H54 (cell line): ENCODE measurements at places on chromosomes 3 and 15.

DNA sequence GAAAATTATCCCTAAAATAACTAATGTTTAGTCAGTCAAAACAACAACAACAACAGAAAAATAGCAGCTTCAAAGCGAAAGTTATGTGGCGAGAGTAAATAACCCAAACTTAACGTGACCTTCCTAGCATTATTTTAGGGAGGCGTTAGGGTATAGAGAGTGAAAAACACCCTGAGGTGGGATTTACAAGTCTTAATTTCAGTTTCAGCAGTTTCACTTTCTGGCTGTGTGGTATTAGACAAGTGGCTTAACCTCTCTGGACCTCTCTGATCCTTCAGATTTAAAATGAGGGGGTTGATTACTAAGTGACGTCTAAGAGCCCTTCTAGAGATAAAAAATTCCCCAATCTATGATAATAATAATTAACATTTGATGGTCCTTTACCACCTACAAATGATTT lies 291.2 kb downstream of the ZBTB20 start:
- DNase-seq, result no peak

GRCh38 chr3:71690341-71690841 lies 34.8 kb downstream of the EIF4E3 start:
- DNase-seq, result no peak

GRCh38 chr3:100779480-100779879 lies 70.2 kb downstream of the TFG start:
- DNase-seq, result no peak

- DNase-seq, result no peak
These were observed 106.3 kb upstream of the MME start for GRCh38 chr3:154973851-154974250.

- no peak for DNase-seq
These were observed 83.8 kb upstream of the SUCLG2 start for GRCh38 chr3:67737906-67738865.

GRCh38 chr3:111246967-111247760 lies 175.5 kb downstream of the NECTIN3 start:
- peak; percentile 21 for DNase-seq

- DNase-seq, result no peak
These were observed 99.4 kb upstream of the KLF13 start for GRCh38 chr15:31227235-31227634.

- DNase-seq, result no peak
These were observed 107.4 kb downstream of the APBA2 start for GRCh38 chr15:28993051-28993719.

DNA sequence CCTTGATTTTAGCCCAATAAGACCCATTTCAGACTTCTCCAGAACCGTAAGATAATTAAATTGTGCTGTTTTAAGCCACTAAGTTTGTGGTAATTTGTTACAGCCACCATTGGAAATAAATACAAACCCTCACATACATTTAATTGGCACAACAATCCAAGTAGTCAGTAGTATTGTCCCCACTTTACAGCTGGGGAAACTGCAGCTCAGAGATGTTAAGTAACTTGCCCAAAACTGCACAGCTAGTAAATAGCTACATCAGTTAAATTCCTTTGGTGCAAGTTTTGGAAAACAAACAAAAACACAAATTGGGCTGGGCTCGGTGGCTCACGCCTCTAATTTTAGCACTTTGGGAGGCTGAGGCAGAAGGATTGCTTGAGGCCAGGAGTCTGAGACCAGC lies 13.3 kb upstream of the IREB2 start:
- no peak for DNase-seq

GRCh38 chr3:30554317-30554690 lies 52.1 kb upstream of the TGFBR2 start:
- no peak for DNase-seq

- no peak for DNase-seq
These were observed 615.7 kb upstream of the UBE2E2 start for GRCh38 chr3:22587446-22587845.

GRCh38 chr3:37163262-37164015 lies 10.9 kb downstream of the LRRFIP2 start:
- no peak for DNase-seq

GRCh38 chr15:62066663-62067447 lies at the start of gene C2CD4A:
Gene C2CD4A (plus strand): TSS chr15:62066977. CDS start chr15:62067614, 637 bp downstream.
- no peak for DNase-seq

DNA sequence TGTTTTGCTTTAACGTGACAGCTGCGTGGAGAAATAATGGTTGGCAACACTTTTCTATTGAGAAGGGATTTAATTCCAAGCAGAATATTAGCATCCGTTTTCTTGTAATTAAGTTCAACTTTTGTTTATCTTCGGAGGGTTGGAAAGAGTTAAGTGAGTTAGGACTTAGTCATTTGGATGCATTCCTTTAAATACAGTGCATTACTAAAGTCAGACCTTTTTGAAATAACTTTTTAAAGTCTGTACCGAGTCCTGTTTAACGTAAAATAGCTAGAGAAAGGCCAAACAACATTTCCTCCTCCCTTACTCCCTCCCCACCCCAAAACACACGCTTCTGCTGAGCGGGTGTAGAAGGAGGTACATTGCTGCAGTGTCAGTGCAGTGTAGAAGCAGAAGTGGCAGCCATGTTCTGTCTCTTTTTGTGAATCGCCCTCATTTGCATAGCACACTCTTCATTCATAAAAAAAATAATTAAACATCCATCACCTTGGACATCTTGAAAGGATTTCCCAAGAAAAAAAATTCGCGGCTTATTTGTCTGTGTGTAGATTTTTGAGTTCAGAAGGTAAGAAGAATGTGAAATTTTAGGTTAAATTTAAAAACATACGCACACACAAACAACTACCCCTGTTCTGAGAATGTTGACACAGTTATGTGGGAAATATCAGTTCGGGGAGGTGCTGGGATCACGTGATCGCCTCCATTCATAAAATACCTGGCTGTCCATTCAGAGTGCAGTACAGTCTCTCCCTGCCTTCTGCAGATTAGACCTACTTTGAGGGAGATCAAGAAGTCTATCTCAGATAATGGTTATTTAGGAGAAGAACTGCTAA lies 1.6 kb downstream of the SPRED1 start:
- DNase-seq, result no peak

DNA sequence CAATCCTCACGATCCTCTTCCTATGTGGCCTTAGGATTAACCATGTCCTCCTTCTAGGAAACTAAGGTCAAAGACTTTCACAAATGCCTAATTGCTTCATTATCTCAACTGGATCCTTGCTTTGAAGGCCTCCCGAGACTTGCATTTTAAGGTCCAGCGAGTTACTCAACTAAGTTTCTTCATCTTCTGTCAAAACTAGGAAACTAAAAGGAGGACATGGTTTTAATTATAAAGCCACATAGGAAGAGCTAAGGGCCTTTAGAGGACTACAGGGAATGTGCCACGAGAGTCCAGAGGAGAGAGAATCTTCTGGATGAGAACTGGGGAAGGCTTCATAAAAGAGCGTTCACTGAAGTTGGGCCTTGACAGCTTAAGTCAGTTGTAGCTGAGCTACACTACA lies 87.8 kb upstream of the LPP start:
- DNase-seq, result no peak

GRCh38 chr3:59963676-59964075 lies 913.9 kb upstream of the CFAP20DC start:
- DNase-seq, result no peak

DNA sequence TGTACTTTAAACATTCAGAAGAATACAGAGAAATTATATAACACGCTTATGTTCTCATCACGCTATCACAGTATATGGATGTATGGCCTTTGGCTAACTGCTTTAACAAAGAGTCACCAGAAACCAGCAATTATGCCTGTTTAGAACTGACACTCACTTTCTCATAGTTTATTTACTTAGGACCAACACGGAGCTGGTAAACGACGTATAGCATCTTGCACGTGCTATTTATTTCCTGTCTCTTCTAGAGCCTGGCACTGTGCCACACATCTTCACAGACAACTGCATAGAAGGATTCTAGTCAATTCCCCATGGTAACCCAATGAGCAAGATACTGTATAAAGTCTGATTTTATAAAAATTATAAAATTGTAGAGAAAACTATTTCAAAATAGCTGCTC lies 43.6 kb downstream of the TBC1D2B start:
- DNase-seq, result no peak

DNA sequence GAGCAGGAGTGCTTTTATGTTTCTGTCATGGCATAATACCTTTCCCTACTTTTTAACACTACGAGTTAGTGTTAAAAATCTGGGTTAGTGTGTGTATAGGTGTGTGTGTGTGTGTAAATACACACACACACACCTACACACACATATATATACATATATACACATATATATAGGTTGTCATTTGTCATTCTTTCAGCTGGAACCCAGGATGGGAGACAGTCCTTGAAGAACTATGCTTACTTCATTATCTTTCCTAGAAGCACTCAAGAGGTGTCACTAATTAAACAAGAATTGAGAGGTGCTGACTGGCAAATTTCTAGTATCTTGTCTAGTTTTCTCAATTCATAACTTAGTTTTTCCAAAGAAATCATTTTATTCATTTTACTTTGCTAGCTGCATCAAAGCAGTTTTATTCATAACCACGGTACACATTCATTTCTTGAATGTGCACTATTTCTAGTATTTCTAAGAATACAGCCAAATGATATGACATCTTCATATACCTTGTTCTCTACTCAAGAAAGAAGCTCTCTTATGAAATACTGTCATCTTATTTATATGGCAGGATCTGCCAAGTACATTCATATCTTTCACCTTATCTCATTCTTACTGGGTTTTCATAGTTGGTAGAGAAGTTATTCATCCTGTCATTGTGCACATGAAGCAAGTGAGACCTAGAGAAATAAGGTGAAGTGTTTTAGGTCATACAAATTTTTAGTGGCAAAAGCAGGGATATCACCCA lies 46.6 kb downstream of the ISL2 start:
- no peak for DNase-seq

- no peak for DNase-seq
These were observed 620 bp upstream of the ANP32A start for GRCh38 chr15:68821190-68821840.

GRCh38 chr15:52093539-52094510 lies 18.8 kb downstream of the BCL2L10 start:
- peak; percentile 29 for DNase-seq

GRCh38 chr15:68210821-68211655 lies 5.9 kb upstream of the CALML4 start:
- peak; percentile 26 for DNase-seq

DNA sequence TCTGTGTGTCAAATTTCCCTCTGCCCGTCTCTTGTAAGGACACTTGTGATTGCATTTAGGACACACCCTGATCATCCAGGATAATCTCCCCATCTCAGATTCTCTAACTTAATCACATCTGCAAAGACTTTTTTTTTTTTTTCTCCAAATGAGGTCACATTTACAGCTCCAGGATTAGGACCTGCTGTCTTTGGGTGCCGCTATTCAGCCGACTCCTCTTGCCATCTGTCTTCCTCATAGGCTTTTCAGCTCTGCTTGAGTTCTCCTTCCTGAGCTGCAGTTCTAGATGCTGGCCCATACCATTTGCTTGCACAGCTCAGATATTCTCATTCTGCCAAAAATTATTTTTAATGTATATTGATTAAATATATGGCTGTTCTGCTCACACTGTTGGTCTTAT lies 94.3 kb upstream of the TLE3 start:
- no peak for DNase-seq

DNA sequence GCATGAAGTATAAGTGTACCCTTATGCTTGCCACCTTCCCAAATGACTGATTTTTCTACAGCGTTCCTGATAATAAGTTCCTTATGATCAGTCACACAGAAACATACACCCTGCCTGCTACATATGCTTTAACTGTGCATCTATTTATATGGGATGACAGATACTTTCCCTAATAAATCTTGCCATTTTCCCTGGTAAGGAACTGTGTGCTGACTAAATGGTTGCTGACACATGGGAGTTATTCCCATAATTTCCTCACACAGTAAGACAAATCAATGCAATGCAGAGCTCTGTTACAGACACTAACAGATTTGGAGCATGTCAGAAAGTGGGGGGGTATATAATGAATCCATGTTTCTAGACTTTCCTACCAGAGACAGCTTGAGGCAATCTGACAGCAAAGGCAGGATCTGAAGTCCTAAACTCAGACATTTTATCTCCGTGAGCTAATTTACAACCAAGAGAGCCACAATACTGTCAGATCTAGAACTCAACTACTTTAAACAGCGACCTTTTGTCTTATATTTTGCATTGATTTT lies 86.9 kb upstream of the TCF12 start:
- DNase-seq, result no peak

- no peak for DNase-seq
These were observed 77.9 kb downstream of the ITPR1 start for GRCh38 chr3:4570840-4571621.

- no peak for DNase-seq
These were observed 31.4 kb upstream of the MGLL start for GRCh38 chr3:127853681-127854080.

DNA sequence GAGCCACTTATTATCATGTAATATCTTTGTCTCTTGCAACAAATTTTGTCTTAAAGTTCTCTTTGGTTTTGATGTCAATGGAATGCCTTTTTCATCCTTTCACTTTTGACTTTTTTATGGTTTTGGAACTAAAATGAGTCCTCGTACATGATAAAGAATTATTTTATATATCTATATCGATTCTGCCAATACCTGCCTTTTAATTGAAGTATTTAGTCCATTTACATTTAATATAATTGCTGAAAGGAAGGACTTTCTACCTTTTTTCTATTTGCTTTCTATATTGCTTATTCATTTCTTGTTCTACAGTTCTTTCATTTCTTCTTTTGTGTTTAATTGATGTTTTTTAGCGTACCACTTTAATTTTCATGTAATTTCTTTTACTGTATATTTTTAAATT lies 32.8 kb downstream of the GABRA5 start:
- DNase-seq, result no peak

- no peak for DNase-seq
These were observed 2.9 kb downstream of the RNU6-1 start for GRCh38 chr15:67836955-67837354.

DNA sequence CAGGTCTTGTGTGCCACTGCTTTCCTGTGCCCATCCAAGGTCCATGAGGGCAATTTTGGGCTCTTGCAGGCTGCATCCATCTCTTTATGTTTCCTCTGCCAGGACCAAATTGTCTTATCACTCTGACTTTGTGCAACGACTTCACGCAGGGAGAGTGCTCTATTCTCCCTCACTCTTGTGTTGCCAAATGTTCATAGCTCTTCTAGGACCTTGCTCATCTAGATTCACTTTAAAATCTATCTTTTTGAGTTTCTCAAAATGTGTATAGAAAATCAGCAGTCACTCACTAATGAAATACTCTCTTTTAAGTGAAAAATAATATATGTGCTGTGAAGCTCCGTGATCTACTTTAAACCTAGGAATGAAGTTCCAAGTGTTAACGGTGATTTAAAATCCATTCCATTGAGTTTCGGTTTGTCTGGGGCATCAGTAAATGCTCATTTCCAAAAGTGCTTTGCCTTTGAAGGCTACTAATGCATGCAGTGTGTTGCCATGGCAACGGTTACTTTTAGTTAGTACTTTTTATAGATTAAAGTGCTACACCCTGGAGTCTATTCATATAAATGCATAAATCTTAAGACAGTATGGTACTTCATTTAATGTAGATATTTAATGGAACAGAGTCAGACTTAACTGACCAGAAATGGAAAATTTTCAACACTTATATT lies 46.6 kb upstream of the GOLGA8J start:
- DNase-seq, result no peak
